ENCODE measurements at places on chromosomes 3 and 15.

DNA sequence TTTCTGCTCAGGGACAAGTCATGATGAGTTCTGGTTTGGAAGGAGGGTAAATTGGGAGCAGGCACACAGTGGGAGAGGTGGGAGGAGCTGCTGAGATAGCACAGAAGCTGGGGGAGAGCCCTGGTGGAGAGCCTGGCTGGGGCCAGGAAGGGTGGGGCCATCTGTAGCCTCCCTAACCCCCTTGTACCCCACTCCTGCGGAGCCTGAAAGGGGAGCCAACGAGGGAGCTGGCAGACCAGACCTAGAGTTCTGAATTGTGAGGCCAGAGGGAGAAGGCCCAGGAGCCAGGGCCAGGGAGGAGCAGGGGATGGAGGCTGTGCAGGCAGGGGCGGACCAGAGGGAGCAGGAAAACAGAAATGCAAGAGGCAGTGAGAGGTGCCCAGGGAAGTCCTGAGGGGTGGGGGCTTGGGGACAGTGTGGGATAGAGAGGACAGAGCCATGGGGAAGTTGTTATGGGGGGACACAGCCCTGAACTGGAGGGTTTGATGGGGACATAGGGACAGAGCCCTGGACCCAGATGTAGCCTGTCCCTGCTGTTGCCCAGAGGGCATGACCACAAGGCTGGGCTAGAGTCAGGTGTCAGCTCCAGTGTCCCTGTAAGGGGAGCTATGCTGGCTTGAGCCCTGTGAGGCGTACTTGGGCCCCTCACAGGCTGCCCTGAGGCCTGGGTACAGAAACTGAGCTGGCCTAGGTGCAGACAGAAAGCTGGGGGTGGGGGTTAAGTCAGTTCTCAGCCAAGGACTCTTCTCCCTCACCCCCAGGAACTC lies 1.2 kb downstream of the TMIE start:
- DNase-seq = no peak

- no peak for DNase-seq
Measured at GRCh38 chr3:25686766-25687165, 22.1 kb upstream of the TOP2B start.

DNA sequence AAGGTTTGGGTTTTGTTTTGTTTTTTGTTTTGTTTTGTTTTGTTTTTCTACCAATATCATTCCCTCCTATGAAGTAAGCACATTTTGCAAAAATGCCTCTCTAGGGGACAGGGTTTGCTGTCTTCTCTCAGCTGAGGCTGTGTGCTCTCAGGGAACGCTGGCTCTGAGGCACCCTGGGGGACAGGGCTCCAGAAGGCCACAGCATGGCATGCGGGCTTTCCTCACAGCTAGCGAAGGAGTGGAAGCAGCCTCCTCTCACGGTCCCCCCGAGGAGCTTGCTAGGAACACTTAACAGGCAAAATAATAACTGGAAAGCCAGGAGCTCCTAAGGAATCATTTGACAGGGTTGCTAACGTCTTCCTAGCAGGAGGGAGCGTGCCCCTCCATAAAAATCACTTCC lies 227.7 kb upstream of the ST8SIA2 start:
- no peak for DNase-seq

DNA sequence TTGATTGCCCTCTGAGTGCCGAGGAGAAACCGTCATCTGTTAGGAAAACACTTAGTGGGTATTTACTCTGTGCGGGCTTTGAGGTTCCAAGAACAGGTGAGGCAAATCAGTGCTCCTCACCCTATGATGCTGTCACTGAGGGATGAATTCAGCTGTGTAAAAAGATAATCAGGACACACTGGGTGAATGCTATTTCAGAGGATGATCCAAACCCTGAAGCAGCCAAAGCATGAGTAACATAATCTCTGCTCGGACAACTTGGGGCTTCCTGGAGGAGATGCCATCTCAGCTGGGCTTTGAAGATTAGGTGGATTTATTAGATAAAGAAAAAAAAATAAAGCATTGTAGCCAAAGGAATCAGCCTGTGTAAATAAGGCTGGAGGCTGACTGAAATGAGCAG lies 10.5 kb upstream of the GADL1 start:
- DNase-seq = no peak

DNA sequence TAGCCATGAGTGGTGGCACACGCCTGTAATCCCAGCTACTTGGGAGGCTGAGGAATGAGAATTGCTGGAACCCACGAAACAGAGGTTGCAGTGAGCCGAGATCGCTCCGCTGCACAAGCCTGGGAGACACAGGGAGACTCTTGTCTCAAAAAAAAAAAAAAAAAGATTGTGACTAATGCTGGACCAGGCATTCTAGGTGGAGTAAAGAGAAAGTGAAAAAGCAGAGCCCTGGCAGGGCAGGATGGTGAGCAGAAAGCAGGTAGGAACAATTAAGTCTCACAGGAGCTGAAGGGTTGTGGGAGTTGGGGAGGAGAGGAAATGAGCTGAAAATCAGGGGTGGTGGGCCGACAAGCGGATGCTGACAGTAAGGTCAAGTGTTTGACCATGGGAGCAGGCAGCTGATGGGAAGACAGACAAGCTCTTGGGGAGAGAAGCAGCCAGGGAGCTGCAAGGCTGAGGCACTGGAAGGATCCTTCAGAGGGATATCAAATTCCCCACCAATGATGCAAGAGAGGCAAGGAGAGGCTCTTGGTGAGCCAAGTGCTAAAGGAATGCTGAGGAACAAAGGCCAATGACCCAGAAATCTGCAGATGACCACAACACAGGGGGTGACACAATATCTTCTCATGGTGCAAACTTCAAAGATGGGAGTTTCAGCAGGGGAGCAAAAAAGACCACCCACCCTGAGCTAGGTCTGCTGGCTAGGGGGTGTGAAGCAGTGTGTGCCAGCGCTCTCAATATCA lies 251.1 kb downstream of the ULK4 start:
- DNase-seq = no peak

- no peak for DNase-seq
Measured at GRCh38 chr3:82636177-82636576, 874.7 kb upstream of the GBE1 start.

- DNase-seq = no peak
Measured at GRCh38 chr3:120048355-120049041, 45.7 kb downstream of the GSK3B start.

DNA sequence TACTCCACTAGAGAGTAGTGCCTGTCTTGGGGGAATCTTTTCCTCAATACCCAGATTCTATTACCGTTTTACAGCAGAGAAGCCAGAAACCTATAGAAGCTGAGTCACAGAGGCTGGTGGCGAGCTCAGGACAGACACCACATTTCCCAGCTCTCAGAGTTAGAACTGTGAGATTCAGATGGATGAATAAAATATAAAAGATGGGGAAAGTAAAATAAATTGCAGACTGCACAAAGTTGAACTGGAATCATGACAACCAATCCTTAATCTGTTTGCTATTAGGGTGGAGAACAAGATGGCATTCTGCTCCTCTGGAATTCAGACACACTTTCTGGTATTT lies 40.5 kb upstream of the CMSS1 start:
- DNase-seq = no peak

DNA sequence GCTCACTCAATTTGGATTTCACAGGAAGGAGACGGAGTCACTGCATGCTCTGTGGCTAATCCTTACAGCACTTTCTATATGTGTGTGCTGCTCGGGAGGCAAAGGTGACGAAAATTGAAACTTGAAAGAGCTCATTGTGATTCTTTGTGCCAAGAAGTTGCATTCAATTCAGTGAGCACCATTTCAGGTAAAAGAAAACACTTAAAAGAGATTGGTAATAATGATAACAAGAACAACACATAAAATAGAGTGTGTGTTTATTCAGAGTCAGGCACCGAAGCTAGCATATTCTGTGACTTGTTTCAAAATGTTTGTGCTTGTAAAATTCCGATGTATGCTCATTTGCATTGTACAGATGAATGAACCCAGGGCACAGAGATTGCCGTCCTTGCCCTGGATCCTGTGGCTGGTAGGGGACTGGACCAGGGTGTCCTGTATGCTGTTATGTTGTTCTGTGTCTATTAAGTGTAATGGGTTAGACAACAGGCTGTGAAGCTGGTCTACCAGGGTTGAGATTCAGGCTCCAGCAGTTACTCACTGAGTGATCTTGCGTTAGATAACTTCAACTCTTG lies 193.3 kb upstream of the PROK2 start:
- DNase-seq = no peak

DNA sequence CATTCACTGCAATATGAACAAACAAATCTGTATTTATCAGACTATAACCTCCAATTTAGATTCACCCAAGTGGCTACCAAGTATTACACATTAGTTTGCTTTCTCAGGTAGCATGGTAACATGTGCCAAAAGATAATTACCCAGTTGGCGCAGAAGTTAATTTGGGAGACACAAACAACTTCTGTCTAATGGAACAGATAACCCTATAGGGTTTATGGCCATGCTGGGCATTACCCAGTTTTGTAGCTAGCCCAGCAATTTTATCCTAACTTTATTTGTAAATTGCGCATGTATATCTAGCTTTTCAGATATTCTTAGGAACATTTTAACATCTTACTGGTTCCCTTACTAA lies 780 bp downstream of the RPL22L1 start:
- DNase-seq = peak; percentile 64

- DNase-seq = no peak
Measured at GRCh38 chr3:103167850-103168249, 733.0 kb downstream of the ZPLD1 start.

- no peak for DNase-seq
Measured at GRCh38 chr15:65666257-65666656, 44.5 kb downstream of the SLC24A1 start.

GRCh38 chr3:9653565-9654248 lies 4.4 kb downstream of the MTMR14 start:
- no peak for DNase-seq

DNA sequence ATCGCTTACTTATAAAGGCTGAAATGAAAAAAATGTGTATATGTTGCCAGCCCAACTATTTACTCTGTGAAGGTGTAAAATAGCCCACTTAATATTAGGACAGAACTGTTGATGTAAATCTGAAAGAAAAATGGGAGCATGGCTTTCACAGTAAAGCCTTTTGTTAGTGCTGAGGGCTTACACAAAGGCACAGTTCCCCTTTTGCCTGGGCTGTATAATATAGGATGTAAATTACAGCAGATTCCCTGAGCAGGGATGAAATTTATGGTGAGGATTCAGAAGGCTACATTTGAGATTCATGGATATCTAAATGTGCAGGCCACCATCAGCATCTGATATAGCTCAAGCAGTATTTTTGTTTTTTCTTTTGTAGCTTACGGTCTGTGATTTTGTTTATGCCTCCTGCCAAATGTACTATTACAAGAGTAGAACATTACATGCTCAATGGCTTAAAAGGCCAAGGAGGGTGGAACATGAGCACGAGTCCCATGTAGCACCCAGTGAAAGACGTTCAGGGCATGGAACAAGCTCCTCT lies 109.1 kb upstream of the ATP10A start:
- DNase-seq = no peak

GRCh38 chr3:18245721-18246120 lies 179.4 kb downstream of the SATB1 start:
- DNase-seq = no peak

- no peak for DNase-seq
Measured at GRCh38 chr3:178063461-178063860, 472.8 kb upstream of the KCNMB2 start.

- no peak for DNase-seq
Measured at GRCh38 chr3:65338571-65338970, 650.8 kb upstream of the ADAMTS9 start.

- DNase-seq = peak; percentile 80
Measured at GRCh38 chr15:34241376-34242330, 16.8 kb downstream of the EMC4 start.

DNA sequence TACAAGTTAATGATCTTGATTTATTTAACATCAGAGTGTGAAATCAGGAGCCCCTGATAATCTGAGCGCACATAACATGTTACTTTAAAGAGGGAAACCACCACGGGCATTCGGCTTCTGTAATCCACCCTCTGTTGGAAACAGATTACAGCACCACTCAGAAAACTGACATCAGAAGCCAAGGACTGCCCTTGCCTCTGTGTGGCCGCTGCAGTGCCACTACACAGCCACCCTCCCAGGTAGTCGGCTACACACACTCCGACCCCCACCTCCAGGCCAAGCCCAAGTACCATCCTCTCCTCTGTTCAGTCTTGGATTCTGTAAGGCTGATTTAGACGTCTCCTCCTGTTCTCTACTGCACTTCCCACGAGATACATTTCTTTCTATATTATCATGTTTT lies 251.7 kb downstream of the GABRB3 start:
- DNase-seq = no peak

- DNase-seq = no peak
Measured at GRCh38 chr3:59563072-59563605, 513.3 kb upstream of the CFAP20DC start.

DNA sequence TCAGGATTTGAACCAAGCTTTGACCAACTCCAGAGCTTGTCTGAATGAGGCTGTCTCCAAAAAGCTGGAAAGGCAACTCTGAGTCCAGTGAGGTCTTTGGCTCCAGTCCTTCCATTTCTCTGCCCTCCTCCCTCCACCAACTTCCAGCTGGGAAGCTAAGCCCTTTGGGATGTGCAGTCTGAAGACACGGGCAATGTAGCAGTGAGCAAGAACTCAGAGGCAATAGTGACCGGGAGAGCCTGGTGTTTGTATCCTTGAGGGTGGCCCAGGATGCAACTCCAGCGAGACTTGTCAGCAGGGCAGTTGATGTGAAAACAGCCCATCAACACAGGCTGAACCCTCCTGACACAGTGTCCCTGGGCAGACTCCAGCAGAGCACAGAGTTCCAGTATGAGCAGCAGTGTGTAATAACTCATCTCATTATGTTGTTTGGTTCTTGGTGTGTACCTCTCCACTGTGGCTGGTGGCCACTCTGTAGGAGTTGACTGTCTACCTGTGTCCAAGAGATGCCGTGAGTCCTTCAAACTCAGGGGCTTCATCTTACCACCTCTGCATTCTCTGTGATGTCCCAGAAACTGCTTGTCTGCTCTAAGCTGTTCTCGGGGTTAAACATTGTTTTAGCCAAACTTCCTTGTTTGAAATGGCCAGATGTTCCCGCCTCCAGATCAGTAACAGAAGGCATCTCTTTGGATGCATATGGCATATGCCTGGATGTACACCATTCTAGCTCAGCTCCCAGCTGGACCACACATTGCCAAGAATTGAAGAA lies 6.6 kb downstream of the CDCP1 start:
- no peak for DNase-seq

DNA sequence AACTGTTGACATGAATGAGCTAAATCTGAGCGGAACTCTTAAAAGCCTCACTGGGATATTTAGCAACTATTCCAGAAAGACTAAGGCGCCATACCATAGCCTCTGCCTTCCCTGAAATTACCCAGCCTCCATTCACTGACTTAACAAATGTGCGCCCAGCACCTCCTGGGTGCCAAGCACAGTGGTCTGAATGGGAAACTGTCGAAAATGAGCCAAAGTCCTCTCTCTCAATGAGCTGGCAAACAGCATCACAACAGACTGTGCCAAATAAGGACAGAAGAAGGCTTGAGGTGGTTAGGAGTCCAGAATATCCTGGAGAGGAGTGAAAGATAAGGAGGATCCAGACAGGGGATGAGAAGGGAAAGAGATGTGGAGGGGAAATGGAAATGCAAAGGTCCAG lies 332.4 kb downstream of the MAGI1 start:
- no peak for DNase-seq
